ENCODE measurements at places on chromosomes 3 and 15. TPM values are rescaled to one million over a fixed set of nuclear protein-coding genes. Genes with fewer than 3 reads are reported as not detected.

DNA sequence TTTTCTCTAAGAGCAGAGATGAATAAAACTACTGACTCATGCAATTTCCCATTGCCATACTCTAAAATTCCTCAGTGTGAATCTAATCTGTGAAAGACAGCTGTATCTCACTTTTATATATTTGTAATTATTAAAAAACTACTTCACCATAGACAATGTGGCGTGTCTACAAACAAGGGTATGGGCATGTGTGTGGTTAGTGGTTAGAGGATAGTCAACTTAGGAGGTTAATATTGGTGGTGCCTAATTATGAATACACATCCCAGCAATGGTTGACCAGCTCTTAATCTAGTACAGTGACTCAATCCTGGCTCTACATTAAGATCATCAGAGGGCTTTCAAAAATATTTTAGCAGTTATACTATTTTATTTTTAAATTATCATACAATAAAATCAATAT, 94.5 kb downstream of the GOLIM4 start:
- no peak for DNase-seq

- no peak for DNase-seq
Observed at GRCh38 chr15:51855612-51856011, 26.2 kb downstream of the TMOD3 start.

- DNase-seq, result no peak
Observed at GRCh38 chr3:152040319-152040718, 166.9 kb downstream of the SUCNR1 start.

DNA sequence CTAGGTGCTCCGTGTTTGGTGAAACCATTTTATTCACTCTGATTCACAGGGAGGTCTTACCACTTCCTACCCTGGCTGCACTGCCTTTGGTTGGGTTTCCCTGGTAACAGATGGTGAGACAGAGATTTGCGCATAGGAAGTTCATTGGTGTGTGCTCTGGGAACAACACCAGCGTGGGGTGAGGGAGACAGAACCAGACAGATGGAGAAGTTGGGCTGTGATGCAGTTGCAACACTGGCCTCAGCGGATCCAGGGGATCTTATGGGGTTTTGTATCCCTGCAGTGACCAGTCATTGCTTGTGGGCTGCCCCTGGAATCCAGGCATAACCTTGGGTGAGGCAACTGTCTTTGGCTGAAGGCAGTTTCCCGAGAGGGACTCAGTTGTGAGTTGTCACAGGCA, 12.5 kb upstream of the IL16 start:
- no peak for DNase-seq

GRCh38 chr15:35007397-35007796, 19.3 kb upstream of the ZNF770 start:
- no peak for DNase-seq

GRCh38 chr15:22989576-22990477, 9.7 kb upstream of the CYFIP1 start:
- DNase-seq, result no peak

The C3orf49 gene
- total RNA-seq, result not detected

GRCh38 chr15:100341239-100341749, 481 bp downstream of the ADAMTS17 start:
- DNase-seq, result no peak

DNA sequence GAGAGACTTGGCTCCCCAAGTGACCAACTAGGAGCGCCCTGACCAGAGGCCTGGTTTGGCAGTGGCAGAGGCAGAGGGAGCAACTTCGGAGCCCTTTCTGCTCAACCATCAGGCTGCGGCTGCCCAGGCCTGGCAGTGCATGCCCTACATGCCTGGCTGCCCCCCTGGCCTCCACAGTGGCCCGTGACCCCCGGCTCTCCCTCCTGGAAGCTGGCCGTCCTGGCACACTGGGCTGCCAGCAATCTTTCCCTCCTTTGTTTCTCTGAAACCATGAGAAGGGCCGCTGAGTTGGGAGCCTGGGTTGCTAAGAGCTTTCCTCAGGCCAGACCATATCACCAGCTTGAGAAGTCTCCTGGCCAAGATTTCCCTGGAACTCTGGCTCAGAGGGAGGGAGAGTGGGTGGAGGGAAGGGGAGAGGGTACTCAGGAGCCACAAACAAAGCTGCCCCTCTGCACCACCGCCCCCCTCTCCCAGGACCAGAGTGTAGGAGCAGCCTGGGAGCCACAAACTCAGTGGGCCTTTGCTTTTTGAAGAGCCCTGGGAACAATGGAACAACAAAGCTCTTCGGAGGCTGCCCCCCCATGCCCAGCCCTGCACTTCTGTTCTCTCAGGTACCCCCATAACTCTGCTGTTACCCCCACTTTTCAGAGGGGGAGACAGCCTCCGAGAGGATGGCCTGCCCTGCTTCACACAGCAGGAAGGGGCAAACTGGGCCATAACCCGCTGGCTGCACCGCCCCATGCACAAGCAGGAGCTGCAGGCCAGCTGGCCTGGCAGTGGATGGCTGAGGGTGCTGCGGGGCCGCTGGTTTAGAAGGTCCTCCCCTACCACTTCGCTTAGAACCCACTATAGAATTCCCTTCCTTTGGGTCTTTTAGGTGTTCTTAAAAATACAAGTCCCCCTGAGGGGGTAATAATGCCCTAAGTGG, 11.3 kb downstream of the CORO2B start:
- no peak for DNase-seq
